Tibial nerve (tissue), 4 donors: ENCODE measurements at places on chromosomes 6 and 20.

DNA sequence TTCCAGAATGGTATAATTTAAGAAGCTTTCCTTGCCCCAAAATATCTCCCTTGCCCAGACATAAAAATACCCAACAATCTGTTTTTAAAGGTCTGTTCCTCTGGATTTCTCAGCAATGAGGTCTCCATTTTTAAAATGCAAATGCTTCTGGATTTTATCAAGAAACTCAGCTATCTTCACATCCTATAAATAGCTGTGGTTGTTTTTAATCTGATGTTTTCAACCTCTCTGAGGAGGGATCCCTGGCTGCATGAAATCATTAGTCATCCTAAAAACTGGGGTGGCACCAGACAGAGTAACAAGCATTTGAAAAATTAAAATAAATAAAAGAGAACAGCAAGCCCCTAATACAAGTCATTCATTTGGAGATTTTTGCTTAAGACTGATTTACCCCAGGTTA lies 168.5 kb upstream of the ID4 start:
- no peaks in the 10 kb centered on the region for H3K27me3 ChIP-seq
- H3K27ac ChIP-seq: no peak overlapping the region
- H3K36me3 ChIP-seq: no peaks in the 10 kb centered on the region
- H3K4me1 ChIP-seq: no peaks in the 10 kb centered on the region
- H3K4me3 ChIP-seq: no peak overlapping the region

- no peak overlapping the region for H3K4me3 ChIP-seq
- no peaks in the 10 kb centered on the region for H3K36me3 ChIP-seq
- H3K27ac ChIP-seq: no peak overlapping the region
- no peaks in the 10 kb centered on the region for H3K27me3 ChIP-seq
- no peak for DNase-seq
- no peaks in the 10 kb centered on the region for H3K4me1 ChIP-seq
These were observed 183.2 kb downstream of the CDH4 start for GRCh38 chr20:61435184-61435822.

- DNase-seq: no peak
- H3K36me3 ChIP-seq: no peaks in the 10 kb centered on the region
- peaks cover 11% of the 10 kb centered on the region for H3K4me1 ChIP-seq
- no peak overlapping the region for H3K27ac ChIP-seq
These were observed 63.0 kb downstream of the SH3BGRL2 start for GRCh38 chr6:79694156-79694555.

DNA sequence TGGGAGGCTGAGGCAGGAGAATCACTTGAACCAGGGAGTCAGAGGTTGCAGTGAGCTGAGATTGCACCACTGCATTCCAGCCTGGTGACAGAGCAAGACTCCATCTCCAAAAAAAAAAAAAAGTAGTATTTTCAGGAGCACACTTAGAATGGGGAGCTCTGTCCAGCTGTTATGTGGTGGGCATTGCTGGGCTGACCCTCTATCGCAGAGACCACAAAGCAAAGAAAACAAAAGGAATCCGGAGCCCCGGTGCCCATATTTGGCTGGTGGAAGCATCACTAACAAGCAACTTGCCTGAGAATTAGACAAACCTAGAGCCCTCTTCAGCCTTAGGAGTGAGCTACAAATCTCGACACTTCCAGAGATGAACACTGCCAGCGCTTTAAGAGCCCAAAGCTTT lies 137.3 kb upstream of the GPR6 start:
- H3K27me3 ChIP-seq: no peaks in the 10 kb centered on the region
- no peak overlapping the region for H3K4me3 ChIP-seq
- no peak overlapping the region for H3K27ac ChIP-seq
- H3K4me1 ChIP-seq: no peaks in the 10 kb centered on the region
- no peak for DNase-seq

GRCh38 chr6:124961777-124962638 lies at the start of gene RNF217:
Gene RNF217 (plus strand): TSS chr6:124962437. CDS start chr6:124962545, 108 bp downstream.
- H3K27me3 ChIP-seq: no peaks in the 10 kb centered on the region
- H3K27ac ChIP-seq: peak within 1 kb of the TSS; percentile 90
- H3K4me3 ChIP-seq: peak within 1 kb of the TSS; percentile 91
- DNase-seq: peak; percentile 63
- H3K36me3 ChIP-seq: no peaks in the 10 kb centered on the region
- H3K4me1 ChIP-seq: peaks cover 8% of the 10 kb centered on the region

DNA sequence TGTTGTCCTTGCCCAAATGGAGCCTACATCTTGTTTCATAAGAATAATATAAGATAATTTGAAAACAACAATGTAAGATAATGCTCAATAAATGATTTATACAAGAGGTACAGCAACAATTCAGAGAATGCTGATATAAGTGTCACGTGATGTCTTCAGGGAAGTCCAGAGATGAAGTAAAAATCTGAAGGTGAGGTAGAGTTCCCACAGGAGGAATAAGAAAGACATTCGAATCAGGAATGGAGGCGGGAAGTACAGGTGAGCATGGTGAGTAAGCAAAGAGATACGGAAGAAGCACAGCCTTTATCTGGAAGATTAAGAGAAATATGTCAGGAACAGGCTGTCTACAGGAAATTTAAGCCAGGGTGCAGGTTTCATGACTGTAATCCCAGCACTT lies 165.9 kb upstream of the MARCKS start:
- peaks cover 17% of the 10 kb centered on the region for H3K4me1 ChIP-seq
- H3K27me3 ChIP-seq: no peaks in the 10 kb centered on the region
- no peaks in the 10 kb centered on the region for H3K36me3 ChIP-seq
- no peak for DNase-seq

DNA sequence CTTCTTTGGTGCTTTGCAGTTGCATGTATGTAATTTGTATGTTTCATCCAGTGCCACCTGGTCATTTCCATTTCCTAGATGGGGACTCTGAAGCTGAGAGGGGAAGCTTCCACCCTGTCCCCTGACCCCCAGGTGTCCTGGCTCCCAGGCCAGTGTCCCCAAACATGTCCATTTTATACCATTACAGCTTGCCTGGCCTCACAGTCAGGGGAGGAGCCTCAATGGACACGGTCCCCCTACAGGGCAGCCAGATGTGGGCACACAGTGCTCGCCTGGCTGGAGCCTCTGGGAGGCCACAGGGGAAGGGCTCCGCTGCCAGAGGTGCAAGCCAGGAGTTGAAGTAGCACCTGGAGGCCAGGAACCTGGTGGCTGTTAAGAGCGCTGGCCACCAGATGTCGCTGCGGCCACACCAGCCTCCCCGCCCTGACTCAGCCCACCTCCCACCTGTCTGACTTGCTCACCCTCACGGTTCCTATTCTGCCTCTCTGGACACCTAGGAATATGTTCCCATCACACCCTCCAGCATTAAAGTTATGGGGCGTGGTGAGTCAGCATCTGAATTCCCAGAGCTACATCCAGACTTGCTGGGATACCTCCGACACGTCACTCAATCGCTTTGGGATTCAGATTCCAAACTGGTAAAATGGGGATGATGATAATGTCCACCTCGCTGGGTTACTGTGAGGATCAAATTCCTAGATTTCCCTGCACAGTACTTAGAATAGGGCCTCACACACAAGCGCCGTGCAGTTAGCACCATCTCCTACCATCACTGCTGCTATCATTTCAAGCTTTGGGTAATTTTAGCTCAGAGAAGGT lies 107.4 kb downstream of the SULF2 start:
- no peak overlapping the region for H3K27ac ChIP-seq
- DNase-seq: no peak
- H3K4me3 ChIP-seq: no peak overlapping the region
- peaks cover 4% of the 10 kb centered on the region for H3K36me3 ChIP-seq
- no peaks in the 10 kb centered on the region for H3K4me1 ChIP-seq

DNA sequence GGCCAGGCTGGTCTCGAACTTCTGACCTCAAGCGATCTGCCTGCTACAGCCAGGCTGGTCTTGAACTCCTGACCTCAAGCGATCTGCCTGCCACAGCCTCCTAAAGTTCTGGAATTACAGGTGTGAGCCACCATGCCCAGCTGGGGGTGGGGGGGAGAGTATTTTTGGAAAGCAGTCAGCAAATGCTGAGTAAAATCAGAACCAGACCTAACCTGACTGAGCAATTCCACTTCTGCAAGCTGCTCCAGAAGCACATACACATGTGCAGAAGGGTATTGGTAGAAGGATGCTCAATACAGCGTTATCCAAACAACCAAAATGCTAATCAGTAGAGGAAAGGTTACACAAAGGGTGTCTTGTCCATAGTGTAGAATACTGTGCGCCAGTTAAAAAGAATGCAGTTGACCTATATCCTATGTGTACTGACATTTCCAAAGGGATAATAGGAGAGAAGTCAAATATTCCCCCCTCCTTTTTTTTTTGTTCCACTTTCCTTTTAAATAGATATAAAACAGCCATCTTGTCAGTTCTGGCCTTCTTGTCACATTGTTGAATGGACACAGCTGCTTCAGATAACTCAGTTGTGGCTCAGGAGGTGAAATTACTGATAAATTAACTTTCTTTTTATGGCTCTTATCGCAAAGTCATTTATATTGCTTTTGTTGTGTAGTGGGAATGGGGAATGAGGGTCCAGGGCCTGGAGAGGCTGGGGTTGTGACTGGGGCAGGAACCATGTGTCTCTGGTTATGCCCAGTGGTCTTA lies 74.6 kb downstream of the DTD1 start:
- no peak for DNase-seq
- H3K36me3 ChIP-seq: no peaks in the 10 kb centered on the region
- H3K27me3 ChIP-seq: no peaks in the 10 kb centered on the region

GRCh38 chr6:4179960-4180651 lies 44.7 kb upstream of the ECI2 start:
- no peak overlapping the region for H3K4me3 ChIP-seq
- no peak for DNase-seq
- H3K27me3 ChIP-seq: no peaks in the 10 kb centered on the region

GRCh38 chr20:41645372-41645771 lies 27.2 kb upstream of the CHD6 start:
- no peaks in the 10 kb centered on the region for H3K4me1 ChIP-seq
- H3K4me3 ChIP-seq: no peak overlapping the region
- H3K36me3 ChIP-seq: no peaks in the 10 kb centered on the region
- H3K27me3 ChIP-seq: no peaks in the 10 kb centered on the region

DNA sequence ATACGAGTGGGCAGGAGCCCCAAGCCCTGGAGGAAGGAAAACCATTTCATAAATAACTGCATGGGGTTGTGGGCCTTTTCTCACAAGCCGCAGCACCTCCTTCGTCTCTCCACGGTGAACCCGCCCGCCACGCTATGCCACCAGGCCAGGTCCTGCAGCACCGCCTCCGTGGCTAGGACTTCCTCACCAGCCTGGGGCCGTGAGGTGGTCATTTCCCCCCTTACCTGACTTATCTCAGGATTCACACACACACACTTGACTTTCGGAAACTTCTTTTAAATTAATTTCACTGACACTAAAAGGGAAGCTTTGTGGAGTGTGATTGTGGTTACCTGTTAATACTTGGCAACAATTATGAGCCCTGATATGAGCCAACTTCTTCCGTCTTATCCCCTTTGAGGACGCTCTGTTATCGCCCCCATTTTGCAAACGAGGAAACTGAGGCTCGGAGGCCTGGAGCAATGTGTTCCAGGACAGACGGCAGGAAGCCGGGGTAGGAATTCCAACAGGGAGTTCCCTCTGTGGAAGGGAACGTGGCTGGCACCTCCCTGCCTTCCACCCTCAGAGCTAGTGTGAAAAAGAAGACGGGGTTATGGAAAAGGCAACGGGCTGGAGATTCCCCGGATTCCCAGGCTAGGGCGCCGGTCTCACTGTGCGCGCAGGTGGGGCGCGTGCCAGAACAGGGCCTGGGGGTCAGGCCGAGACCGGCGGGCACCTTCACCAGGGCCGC lies 817 bp upstream of the SLCO4A1 start:
- H3K27ac ChIP-seq: peak overlapping the region; percentile 34
- peak overlapping the region; percentile 61 for H3K4me3 ChIP-seq
- no peaks in the 10 kb centered on the region for H3K4me1 ChIP-seq
- no peaks in the 10 kb centered on the region for H3K36me3 ChIP-seq
- H3K27me3 ChIP-seq: peaks cover 73% of the 10 kb centered on the region

DNA sequence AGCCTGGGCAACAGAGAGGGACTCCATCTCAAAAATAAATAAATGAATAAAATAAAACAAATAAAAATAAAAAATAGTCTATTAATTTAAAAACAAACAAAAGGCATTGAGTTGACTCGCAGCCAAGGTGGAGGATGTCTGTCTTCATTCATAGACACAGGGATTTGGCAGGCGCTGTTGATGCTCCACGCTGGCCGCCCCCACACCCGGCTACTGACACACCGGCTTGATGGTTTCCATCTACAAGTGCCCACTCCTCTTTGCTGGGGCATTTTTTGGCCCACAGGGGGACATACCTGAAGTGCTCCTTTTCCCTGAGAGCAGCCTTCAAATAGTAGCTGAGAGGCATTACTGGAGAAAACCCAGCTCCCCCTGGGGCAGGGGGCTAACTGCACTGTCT lies 178.3 kb upstream of the RALGAPA2 start:
- no peaks in the 10 kb centered on the region for H3K36me3 ChIP-seq
- DNase-seq: no peak
- no peaks in the 10 kb centered on the region for H3K4me1 ChIP-seq
- H3K4me3 ChIP-seq: no peak overlapping the region

DNA sequence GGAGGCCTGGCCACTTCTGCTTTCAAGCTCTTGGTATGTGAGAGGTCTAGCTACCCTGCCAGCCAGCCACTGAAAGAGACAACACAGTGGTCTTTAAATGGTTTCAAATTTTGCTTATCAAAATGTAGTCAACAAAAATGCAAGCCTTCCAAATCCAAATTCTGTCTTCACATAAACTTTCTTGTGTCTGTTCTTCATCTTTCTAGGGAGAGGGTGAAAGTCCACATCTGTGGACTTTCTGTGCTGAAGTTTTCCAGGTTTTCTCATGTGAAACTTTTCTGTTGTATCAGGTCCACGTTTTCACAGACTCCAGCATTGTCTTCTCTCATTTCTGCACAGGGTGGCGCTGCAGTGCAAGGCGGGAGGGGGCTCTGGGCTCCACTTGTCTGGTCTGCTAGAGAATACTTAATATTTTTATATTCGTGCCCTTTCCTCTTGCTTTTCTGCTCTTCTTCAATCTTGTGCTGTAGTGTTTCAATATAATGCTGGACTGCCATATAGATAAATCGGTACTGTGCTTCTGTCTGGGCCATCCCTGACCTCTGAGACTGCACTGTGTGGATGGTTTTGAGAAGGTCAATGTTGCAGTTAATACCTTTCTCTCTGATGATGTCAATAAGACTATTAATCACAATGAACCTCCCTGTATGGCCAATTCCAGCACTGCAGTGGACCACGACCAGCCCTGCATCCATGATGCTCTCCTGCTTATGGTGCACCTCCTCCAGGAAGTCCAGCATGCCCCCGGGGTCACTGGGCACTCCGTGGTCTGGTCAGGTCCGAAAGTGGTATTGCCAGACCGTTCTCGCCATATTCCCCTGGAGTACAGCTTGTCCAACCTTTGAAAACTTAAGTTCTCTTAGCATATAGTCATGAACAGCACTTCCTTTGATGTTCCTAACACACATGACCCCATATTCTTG lies 161.6 kb upstream of the TNFAIP3 start:
- H3K27me3 ChIP-seq: no peaks in the 10 kb centered on the region
- no peaks in the 10 kb centered on the region for H3K36me3 ChIP-seq
- DNase-seq: peak; percentile 62
- no peaks in the 10 kb centered on the region for H3K4me1 ChIP-seq
- H3K27ac ChIP-seq: no peak overlapping the region

- no peaks in the 10 kb centered on the region for H3K27me3 ChIP-seq
- DNase-seq: no peak
- no peak overlapping the region for H3K27ac ChIP-seq
- no peaks in the 10 kb centered on the region for H3K36me3 ChIP-seq
These were observed 292.7 kb downstream of the TAF4 start for GRCh38 chr20:61772828-61773631.

GRCh38 chr6:143505537-143505936 lies 6.0 kb downstream of the FUCA2 start:
- DNase-seq: no peak
- no peaks in the 10 kb centered on the region for H3K27me3 ChIP-seq
- H3K27ac ChIP-seq: no peak overlapping the region
- no peak overlapping the region for H3K4me3 ChIP-seq
- no peaks in the 10 kb centered on the region for H3K36me3 ChIP-seq

- no peak overlapping the region for H3K27ac ChIP-seq
- H3K4me1 ChIP-seq: no peaks in the 10 kb centered on the region
- peaks cover 53% of the 10 kb centered on the region for H3K36me3 ChIP-seq
- H3K4me3 ChIP-seq: no peak overlapping the region
- DNase-seq: no peak
These were observed 23.1 kb downstream of the TRIM27 start for GRCh38 chr6:28900577-28901256.
